Cortex of kidney (tissue), 1 donor: ENCODE measurements at places on chromosomes 2 and 18.

GRCh38 chr2:10022966-10023662 is 20.2 kb upstream of the KLF11 start:
- no peak for DNase-seq

DNA sequence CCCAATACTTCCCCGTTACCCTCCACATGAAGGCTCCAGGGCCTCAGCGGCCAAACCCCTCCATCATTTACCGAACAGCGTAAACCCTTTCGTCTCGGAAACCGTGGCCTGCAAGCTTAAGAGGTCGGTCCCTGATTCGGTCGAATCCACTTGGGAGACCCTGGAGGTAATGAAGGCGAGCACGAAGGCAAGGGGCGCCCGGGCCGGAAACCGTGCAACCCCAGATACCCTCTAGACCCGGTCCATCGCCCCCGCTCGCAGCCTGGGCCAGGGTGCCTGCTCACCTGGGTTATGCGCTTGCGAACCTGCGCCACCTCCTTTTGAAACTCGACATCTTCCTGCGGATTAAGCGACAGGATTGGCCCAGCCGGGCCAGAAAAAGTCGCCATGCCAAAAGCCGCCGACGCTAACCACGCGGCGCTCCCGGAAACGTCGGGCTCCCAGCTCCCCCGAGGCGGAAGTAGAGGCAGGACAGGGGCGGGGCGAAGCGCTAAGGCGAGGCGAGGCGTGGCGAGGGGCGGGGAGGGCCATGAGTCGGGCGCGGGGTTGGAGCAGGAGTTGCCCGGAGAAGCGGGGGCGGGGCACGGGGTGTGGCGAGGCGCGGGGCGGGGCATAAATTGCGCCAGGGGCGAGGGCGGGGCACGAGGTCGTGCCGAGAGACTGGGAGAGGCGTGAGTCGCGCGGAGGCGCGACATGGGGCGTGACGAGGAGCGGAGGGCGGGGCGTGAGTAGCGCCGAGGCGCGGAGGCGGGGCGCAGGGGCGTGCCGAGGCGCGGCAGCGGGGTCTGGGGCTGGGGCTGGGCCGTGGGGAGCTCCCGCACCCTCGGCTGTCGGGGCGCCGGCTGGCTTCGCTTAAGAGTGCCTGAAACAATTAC is at the start of gene NIFK:
TSS of gene NIFK (minus strand) at position 414 of the 875 bp plus-strand sequence. CDS start at position 389, 25 bp downstream.
- DNase-seq = peak; percentile 34

DNA sequence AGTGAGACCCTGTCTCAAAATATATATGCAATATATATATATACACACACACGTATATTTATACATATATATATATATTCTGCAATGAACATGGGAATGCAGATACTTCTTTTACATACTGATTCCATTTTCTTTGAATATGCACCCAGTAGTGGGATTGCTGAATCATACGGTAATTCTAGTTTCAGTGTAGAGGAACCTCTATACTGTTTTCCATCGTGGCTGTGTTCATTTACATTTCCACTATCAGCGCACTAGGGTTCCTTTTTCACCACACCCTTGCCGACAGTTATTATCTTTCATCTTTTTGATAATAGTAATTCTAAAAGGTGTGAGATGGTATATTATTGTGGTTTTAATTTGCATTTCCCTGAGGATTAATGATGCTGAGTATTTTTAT is 52.3 kb upstream of the SLC39A10 start:
- no peak for DNase-seq

GRCh38 chr2:26570083-26570430 is 71.1 kb downstream of the CIB4 start:
- no peak for DNase-seq

- no peak for DNase-seq
Observed at GRCh38 chr2:143475041-143475776, 346.0 kb downstream of the ARHGAP15 start.

DNA sequence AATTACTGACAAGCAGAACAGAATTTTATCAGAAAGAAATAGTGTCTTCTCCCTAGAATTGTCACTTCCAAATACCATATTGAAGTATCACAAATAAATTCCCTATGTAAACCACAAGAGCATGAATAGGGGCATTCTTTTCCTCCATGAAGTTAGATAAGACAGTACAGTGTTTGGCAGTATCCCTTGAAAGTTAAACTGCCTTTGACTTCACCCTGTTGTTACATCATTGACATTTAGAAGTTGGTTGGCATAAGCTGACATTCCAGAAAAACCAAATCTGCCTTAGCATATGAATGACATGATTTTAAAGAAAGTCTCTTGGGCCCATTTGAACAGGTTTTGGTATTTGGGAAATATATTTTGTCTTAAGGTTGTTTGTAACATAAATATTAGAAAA is 50.2 kb upstream of the OSR1 start:
- no peak for DNase-seq

- DNase-seq = no peak
Observed at GRCh38 chr2:205245652-205246051, 436.6 kb upstream of the NRP2 start.

DNA sequence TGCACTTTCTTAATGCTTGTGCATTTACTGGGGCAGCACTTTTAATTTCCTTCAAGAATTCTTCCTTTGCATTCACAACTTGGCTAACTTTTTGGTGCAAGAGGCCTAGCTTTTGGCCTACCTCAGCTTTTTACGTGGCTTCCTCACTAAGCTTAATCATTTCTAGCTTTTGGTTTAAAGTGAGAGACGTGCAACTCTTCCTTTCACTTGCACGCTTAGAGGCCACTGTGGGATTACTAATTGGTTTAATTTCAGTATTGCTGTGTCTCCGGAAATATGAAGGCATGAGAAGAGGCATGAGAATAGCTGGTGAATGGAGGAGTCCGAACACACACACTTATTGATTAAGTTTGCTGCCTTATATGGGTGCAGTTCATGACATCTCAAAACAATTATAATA is 354.1 kb downstream of the DLGAP1 start:
- no peak for DNase-seq

DNA sequence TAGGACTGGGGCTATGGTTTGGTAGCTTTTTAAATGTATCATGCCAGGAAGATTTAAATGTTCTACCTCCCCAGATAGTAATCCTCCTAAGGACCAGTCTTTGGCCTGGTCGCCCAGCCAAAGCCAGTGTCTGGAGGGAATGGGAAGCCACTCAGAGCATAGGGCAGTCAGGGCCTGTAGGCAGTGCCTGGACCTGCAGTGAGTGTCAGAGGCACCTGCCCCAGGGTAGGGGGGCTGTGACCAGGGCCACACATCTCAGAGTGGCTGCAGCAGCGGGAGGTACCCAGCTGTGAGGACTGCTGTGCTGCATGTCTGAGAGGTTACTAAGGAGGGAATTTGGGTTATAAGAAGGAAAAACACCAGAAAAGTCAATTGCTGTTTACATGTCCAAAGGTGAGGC is 57.7 kb downstream of the MYT1L start:
- DNase-seq = no peak
